ENCODE measurements at places on chromosomes 5 and 9.

DNA sequence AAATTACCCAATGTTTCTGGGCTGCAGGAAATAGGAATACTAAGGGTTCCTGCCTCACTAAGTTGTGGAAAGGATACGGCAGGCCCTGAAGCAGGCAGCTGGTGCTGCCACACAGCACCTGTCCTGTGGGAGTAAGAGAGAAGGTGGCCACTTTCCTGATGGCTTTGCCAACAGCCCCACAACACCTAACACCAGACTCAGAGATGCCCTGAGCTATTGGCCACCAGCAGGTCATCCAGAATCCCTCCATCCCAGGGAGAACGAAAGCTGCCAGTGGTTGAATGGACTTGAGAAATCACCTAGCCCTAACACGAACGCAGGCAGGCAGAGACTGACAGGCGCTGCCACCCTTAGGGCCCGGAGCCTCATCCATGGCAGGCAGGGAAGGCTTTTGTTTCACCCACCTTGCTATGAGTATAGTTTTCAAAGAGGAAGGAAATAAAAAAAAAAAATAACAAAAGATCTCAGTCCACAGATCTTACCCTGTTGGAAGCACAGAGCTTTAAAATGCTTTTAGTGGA, 82.2 kb downstream of the DCP2 start:
- no peak for DNase-seq

DNA sequence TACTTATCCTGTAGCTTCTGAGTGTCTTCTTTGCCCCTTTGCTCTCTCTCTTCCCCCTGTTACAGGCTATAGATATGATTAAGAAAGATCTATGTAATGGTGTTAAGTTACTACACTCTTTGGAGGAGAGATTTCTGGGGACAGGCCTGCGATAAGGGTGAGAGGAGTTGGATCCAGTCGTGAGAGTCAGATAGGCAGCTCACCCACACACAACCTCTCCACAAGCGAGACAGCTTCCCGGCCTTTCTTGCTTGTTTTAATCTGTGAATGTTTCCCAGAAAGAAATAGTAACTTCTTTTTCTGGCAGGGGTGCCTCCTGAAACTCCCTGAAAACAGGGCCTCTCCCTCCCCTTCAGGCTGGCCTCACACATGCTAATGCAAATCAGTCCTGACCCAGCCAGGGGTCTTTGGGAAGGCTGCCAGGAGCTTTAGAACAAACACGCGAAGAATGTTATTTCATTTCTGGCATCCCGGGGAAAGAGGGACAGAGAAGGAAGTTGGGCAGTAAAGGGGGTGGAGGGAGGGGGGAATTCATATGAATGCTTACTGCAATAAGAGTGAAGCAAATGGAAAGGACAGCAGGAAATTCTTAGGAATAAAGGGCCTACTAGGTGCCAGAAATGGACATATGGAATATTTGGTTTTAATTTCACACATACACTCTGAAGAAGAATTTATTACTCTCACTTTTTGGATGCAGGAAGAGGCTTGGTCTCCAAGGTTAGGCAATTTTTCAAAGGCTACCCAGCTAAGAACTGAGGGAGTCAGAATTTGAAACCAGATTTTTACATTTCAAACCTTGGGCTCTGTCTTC, 215.8 kb upstream of the TRIM32 start:
- DNase-seq = no peak

- no peak for DNase-seq
Measured at GRCh38 chr9:116369706-116370105, 216.1 kb downstream of the PAPPA start.

DNA sequence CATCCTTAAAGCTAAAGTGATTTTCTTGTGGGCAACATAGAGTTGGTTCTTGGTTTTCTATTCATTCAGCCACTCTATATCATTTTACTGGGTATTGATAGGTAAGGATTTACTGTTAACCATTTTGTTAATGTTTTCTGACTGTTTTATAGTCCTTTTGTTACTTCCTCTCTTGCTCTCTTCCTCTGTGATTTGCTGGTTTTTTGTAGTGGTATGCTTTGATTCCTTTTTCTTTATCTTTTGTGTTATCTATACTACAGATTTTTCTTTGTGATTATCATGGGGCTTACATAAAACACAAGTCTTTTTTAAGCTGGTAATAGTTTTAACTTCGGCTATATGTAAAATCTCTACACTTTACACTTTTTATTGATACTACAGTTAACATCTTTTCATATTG, 43.3 kb downstream of the CREBRF start:
- no peak for DNase-seq

GRCh38 chr9:90999425-91000397, 198.1 kb downstream of the SYK start:
- DNase-seq = no peak

DNA sequence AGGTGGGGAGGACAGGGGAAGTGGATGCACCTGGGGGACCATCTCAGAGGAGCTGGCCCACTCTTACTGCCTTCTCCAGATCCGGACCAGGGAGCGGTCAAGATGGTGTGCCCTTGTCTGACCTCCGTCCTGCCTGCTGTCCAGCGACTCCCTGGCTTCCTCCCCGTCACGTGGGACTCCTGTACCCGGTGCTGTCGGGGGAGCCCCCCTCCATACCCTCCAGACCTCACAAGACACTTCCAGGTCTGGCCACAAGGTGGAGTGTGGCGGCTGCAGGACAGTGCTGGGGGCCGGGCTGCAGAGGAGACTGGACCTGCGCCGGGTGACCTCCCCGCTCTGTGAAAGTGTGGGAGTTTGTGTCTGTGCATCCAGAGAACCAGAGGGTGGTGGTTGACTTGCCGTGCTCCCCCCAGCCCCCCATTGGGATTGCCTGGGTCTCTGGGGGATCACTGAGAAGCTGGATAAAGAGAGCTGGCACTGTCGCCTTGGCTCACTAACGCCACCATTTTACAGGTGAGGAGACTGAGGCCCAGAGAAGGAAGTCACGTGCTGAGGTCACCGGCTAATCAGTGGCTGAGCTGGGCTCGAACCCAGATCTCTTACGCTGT, 1.9 kb upstream of the CRB2 start:
- no peak for DNase-seq

GRCh38 chr9:76573905-76574760, 115.2 kb downstream of the GCNT1 start:
- DNase-seq = no peak

- DNase-seq = no peak
Measured at GRCh38 chr9:37972351-37972848, 68.5 kb upstream of the SLC25A51 start.

DNA sequence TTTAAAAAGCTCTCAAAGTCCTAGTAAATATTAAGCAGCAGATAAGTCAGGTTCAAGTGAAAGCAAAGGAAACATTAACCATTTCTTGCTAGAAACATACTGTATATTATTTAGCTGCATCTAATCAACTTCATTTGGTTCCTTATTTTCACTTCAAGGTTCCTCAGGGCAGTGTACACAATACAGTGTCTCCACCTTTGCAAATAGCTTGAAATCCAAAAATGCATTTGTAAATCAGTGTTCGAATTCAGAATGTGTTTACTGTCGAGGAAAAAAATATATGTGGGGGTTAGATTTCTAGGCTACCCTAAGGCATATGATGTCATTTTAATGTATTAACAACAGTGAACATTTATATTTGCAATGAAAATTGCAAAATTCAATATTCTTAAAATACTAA, 436.0 kb downstream of the CETN3 start:
- DNase-seq = no peak

GRCh38 chr5:96546120-96546519, 113.1 kb upstream of the PCSK1 start:
- DNase-seq = no peak

GRCh38 chr9:34675869-34676268, 13.4 kb upstream of the CCL27 start:
- no peak for DNase-seq

GRCh38 chr5:69188811-69189161, 597 bp upstream of the CENPH start:
- no peak for DNase-seq

GRCh38 chr9:71459082-71459481, 309.2 kb downstream of the CEMIP2 start:
- DNase-seq = no peak

GRCh38 chr9:15155826-15156225, 151.2 kb downstream of the TTC39B start:
- DNase-seq = no peak

DNA sequence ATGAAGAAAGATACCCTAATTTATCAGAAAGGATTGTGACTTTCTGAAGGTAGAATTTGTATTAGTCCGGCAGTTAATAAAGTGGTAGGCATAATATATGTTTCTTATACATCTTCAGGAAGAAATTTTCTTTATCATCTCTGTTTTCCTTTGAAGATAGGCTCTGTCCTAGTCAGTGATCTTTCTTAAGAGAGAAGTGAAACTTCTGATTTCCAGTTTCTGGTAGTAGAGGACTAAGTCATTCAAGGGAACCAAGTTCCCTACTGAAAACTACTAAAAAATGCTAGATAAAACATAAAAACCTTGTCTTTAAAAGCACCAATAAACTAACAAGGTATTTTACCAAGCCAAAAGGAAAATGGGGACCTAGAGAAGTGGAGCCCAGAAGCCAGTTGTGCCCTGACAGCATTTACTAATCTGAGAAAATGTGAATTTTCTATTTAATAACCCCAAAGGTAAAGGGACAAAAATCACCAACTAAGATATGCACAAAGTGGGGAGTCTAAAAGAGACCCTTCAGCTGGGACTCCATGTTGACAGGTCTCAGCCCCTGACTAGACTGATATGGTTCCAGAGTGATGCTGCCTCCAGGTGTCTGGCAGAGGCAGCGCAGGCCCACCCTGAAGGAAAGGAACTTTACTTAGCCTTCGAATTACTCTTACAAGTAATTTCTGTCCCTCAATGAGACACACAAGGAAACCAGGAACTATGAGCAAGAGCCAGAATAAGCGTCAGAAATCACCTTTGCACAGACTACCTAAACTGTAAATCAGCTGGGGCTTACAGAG, 72.7 kb downstream of the FAM78A start:
- no peak for DNase-seq

GRCh38 chr5:37803487-37803886, 36.4 kb downstream of the GDNF start:
- DNase-seq = no peak

DNA sequence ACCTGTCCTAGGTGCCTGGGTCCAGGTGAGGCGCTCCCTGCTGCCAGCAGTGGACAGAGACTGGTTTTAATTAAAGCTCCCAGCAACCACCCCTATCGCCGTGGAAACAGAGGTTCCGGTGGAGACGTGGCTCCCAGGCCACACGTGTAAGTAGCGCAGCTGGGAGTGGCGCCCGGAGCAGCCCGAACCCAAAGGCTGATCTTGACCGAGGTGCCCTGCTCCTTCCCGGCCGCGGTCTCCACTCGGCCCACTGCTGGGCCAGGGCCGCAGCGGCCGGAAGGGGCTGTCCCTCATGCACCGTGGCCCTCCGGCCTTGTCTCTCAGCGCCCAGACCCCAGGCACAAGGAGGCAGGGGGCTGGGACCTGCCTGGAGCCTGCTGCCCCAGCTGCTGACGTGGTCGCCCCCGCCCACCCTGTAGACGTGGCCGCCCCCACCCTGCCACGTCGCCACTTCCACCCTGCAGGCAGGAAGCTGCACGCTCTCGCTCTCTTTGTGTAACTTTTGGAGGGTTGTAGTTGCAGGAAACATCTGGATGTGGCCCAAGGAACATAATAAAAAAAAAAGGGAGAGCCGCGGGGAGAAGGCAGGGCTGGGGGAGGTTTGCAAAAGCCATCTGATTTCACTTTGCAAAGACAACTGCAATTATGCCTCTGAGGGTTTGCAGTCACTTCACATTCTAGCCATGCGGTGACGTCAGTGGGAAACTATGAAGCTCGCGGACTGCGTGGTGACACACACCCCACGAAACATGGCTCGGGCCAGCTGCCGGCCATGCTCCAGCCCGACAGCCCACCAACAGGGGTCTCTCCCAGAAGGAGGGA, 129.9 kb downstream of the RXRA start:
- DNase-seq = no peak

GRCh38 chr5:2385818-2386217, 365.7 kb downstream of the IRX2 start:
- no peak for DNase-seq

DNA sequence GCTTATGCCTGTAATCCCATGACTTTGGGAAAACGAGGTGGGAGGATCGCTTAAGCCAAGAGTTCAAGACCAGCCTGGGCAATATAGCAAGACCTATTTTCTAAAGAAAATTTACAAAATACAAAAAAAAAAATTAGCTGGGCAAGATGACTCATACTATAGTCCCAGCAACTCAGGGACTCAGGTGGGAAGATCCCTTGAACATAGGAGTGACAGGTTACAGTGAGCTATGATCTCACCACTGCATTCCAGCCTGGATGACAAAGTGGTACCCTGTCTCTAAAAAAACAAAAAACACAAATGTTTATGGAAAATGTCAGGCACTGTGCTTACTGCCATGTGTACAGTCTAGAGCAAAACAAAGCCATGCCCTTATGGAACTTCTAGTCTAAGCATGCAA, 823.3 kb upstream of the DMAC1 start:
- DNase-seq = no peak

- DNase-seq = no peak
Measured at GRCh38 chr9:129471201-129472019, 149.5 kb downstream of the C9orf50 start.

DNA sequence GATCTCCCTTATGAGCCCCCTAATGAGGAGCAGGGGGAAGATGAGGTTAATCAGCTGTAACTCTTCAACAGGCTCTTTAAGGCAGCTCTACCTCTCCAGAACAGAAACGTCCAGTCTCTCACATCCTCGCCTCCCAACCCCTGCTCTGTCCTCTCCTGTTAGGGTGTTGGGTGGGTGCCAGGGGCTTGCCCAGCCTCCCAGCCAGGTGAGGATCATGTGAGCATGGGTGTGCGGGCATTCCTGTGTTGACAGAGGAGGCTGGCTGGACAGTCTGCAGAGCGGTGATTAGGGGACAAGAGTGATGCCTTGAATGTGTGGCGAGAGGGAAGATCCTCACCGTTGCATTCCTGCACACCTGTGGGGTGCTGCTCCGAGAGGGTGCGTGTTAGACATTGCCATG, 51.7 kb downstream of the CCDC180 start:
- DNase-seq = no peak

DNA sequence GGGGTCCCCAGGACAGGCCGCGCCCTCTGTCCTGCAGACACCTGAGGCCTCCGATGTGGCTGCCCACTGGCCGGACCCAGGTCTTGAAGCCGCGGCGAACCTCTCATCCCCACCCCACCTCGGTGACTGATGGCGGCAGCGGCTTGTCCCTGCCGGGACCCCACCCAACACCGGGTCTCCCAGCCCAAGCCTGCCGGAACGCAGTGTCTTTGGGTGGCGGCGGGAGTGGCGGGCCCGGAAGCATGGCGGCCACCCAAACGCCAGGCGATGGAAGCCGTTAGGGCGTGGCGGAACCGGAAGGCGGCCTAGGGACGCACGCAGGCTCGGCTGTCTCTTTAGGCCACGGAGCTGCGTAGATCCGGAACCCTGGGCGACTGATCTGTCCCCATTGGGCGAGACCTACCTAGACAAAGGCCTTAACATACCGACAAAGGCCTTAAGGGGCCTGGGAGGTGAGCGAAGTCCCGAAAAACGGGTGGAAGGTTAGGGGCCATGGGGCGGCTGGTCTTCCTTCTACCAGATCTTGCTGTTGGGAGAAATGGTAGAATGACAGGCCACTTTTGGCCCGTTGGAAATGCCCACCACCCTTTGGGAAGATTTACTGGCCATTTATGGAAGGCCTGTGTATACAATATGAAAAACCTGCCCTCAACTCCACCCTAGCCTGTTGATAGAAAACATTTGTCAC, 94.6 kb upstream of the SMC2 start:
- DNase-seq = no peak
